ENCODE measurements at places on chromosomes 3 and 15. TPM values are rescaled to one million over a fixed set of nuclear protein-coding genes. Genes with fewer than 3 reads are reported as not detected.

DNA sequence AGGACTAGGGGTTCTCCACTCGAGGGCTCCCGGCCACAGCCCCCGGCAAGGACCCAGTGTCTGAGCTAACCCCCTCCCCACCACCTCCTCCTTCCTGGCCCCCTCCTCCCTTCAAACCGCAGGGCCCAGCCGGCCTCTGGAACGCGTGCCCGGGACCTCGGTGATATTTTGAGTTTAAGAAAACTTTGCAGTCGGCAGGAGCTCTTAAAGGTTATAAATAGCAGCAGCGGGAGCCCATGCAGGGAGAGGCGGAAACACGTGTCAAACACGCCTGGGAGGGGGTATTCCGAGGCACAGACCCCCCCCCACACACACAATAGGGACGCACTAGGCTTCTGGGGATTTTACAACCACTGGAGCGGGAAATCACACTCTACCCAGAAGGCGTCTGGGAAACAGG is 3.1 kb upstream of the PTH1R start:
- peak; percentile 14 for DNase-seq

- DNase-seq = peak; percentile 97
Observed at GRCh38 chr3:194069421-194070219, 66.3 kb upstream of the HES1 start.

Gene GOLGA8M
- 1.3 TPM for total RNA-seq

GRCh38 chr3:81451611-81452010 is 309.8 kb downstream of the GBE1 start:
- DNase-seq = no peak

DNA sequence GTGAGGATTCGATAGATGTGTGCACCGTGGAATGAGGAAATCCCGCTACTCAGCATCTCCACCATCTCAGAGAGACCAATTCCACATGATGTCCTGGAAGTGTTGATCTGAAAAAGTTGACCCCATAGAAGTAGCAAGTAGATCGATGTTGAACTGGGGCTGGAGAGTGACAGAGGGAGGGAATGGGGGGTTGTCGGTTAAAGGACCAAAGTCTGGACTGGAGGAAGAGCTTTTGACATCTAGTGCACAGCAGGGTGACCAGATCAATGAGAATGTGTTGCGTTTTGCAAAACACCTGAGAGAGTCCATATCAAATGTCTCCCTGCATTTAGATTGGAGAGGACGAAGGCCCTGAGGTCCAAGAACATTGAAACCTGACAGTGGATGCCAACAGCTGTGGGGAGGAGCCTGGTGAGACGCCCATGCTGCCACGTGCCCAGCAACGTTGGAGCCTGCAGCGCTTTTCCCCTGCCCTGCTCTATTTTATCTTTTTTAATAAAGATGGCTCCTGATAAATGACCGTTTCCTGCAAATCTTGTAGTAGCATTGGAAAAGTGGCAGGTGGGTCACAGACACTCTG is 30.1 kb upstream of the RPL32 start:
- DNase-seq = no peak

GRCh38 chr3:32443478-32443877 is 51.8 kb downstream of the CMTM7 start:
- peak; percentile 63 for DNase-seq

DNA sequence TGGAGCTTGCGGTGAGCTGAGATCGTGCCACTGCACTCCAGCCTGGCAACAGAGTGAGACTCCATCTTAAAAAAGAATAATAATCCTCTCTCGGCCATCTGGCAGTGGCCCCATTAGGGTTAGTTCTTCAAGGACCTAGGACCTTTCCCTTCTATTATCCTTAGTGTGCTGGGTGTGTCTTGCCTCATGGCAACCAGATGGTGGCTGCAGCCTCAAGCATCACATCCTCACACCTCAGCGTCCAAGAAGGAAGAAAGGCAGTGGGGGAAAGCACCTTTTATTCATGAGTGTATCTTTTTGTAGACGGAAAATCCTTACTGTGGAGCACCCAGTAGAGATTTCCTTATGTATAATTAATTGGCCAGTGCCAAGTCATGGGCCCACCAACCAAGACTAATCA is 42.7 kb upstream of the TFRC start:
- DNase-seq = no peak

Gene C3orf38
- total RNA-seq = 33.2 TPM

- DNase-seq = no peak
Observed at GRCh38 chr15:98878172-98878571, 129.4 kb downstream of the PGPEP1L start.

Gene GPR176
- 120 TPM for total RNA-seq

GRCh38 chr3:14766428-14767244 is 52.1 kb upstream of the FGD5 start:
- no peak for DNase-seq

GRCh38 chr3:72441284-72441994 is 406.8 kb downstream of the SHQ1 start:
- DNase-seq = no peak

- peak; percentile 51 for DNase-seq
Observed at GRCh38 chr3:12218161-12218560, 59.4 kb upstream of the TIMP4 start.

DNA sequence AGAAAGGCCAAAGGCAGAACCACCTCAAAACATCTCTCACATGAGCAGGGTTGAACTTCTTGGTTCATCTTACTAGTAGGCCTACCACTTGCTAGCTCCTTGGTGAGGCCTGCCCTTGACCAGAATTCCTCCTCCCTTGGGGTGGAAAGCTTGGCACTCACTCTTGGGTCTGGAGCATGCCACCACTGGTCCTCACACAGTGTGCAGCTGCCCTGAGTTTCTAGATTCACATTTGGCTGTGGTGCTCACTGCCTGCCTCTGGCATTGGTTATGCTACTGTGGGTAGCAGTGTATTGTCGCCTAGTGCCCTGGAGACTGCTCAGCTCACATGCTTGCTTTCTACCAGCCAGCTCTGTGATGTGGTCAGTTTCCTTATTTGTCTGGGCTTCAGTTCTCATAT is 23.7 kb downstream of the OXNAD1 start:
- no peak for DNase-seq

DNA sequence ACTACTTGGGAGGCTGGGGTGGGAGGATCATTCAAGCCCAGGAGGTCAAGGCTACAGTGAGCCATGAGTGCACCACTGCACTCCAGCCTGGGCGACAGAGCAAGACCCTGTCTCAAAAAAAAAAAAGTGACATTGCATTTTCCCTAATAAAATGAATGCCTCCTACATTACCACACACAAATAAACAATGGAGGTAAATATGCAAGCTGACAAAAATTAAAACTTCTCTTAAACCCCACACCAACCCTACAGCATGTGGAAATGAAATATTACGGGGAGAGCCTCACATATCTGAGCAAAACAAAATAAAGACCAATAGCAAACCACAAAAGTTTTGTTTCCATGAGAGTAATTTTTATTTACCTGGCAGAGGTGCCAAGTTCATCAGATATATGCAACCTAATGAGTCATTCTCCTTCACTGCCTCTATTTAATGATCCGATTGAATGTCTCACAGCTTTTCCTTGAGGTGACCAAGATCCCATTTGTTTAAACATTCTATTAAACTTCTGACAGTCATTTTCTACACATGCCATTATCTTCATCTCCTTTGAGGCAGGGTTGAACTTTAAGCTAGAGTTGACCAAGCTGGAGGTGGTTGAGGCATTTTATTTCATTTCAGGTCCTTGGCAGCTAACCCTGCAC is 9.4 kb upstream of the CAV3 start:
- DNase-seq = no peak

GRCh38 chr3:194675081-194675640 is 3.2 kb upstream of the LSG1 start:
- DNase-seq = no peak

- peak; percentile 71 for DNase-seq
Observed at GRCh38 chr3:142445816-142446254, 2.0 kb downstream of the XRN1 start.

Gene DCLK3
- total RNA-seq = under 0.01 TPM

DNA sequence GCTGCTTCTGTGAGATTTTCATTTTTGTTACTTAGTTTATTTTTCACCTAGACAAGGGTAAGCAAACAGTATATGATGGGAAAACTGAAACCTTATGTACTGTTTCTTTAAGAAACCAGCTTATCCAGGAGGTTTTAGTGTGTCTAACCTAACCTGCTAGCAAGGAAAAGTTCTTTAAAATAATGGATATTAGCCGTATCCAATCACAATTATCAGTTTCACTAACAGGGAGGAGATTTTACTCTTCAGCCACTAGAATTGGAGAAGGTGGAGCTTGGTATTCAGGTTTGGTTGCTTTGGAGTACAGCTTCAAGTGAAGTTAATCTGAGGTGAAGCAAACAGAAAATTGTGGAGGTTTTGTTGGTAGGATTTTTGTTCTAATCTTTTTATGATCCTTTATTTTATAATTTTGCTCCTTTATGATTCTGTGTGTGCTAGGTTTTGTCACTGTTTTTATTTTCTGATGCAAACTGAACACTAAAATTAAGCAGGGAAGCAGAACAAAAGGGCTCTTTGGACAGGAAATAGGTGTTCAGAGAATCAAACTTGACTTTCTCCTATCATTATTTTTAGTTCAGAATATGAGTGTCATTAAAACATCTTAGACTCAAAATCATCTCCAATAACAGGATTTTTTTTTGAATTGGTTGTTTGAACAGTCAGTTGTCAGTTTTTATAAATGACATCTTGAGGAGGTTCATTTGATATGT is 13.0 kb downstream of the ZFAND6 start:
- DNase-seq = peak; percentile 90

DNA sequence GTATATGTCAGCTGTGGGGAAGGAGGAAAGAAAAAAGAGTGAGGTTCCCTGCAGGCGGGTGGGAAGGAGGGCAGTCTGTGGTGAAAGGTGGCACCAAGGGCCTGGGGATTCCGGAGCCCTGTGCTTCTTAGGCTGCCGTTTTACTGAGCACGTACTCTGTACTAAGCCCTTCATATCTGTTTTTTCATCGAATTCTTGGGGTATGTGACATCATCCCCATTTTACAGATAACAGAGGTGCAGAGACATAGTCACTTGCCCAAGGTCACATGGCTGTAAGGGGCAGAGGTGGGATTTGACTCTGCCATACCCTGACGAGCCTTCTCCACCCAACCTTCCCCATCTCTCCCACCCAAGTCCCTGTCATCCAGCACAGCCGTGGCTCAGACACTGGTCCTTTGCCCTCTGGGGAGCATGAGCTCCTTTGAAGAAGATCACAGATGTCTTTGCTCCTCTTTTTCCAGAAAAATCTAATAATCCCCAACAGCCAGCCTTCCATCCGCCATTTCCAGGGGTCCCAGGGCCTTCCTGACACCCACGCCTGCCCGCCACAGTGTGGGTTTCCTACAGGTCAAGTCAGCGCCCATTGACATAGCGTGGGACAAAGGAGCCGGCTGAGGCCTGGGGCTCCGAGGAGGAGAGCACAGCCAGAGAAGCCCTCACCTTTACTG is 24.2 kb downstream of the CYP11A1 start:
- no peak for DNase-seq

Gene MESP2
- total RNA-seq = 0.32 TPM

DNA sequence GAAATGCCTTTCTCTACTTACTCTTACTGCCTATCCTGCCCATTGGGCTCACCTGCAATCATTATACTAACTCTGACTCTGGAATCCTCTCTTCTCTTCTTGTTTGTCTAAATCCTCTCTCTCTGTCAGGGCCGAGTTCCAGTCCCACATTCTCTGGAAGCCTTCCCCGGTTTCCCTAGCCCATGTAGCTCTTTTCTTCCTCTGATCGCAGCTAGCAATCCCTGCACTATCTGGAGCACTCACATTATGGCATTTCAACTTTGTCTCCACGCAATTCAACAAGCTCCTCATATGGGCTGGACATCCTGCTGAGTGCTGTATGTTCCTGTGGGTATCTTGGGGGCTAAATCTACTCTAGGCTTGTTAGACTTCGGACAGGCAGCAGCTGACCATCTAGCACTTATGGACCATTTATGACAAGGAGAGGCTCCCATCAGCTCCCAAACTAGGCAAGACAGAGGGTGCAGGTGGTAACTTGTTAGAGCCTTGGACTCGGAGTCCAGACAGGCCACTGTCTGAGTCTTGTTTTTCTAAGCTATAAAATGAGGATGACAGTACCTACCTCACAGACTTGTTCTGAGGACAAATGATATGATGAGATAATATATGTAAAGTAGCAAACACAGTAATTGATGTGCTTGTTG is 58.3 kb downstream of the EPHB3 start:
- no peak for DNase-seq

Gene UQCC5
- 7.7 TPM for total RNA-seq

DNA sequence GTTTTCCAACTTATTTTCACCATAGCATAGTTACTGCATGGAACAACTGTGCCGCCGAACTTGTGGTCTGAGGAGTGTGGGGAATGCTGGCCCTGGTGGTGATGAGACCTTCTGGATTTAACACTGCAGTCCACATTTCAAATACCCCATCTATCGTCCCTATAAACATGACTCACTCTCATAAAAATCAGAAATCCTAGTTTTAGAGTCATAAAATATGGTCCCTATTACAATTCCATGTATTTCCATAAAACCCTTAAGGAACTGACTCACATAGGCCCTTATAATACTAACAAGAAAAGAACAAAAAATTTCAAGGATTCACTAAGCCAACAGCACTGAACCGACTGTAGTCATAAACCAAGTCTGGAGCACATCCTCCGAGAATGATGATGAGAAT is 147.2 kb downstream of the FOXP1 start:
- DNase-seq = peak; percentile 91

Gene LPP
- total RNA-seq = 196 TPM

DNA sequence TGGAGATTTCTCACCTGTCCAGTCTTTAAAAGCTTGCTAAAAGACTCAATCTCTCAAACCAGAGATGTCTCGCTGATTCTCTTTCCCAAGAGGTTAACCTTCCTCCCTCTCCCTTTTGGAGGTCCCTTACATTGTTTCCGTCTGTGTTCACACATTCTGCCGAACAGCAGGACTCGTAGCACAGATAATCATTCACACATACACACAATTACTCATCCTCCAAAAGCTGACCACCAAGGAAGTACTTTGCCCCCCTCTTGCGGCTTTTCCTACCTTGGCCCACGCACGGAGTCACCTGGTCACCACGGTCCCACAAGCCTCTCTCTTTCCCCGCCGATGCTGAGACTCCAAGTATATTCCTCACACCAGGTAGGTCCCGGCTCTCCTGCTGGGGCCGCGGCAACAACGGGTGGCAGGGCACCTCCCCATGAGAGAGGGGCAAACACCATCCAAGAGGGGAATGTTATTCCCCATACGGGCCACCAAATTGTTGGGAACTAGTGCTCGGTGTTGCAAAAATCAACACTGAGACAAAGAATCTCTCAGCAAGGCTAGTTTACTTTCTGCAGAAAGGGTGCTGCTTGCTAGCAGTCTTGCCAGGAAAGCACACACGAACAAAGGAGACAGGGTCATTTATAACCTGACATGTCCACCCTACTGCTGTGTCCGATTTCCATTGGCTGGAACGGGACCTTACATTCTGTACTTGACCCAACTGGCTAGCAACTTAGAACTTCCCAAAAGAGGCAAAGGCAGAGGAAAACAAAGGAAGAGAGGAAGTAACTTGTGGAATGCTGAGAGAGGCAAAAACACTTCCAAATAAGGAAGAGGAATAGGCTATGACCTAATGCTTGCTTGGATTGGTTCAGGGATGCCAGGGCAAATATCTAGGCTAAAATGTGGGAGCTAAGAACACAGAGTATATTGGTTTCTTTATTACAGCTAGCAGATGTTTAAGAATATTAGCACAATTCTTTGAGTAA is 102.1 kb upstream of the NECTIN3 start:
- no peak for DNase-seq

GRCh38 chr3:41932464-41932863 is 29.4 kb downstream of the ULK4 start:
- peak; percentile 5 for DNase-seq

GRCh38 chr15:76930831-76931396 is 635 bp upstream of the RCN2 start:
- no peak for DNase-seq

- DNase-seq = no peak
Observed at GRCh38 chr15:83422541-83422940, 24.6 kb upstream of the SH3GL3 start.

Gene NLGN1
- total RNA-seq = 18.1 TPM

Data from fibroblast of villous mesenchyme (primary cell).